ENCODE measurements at places on chromosomes 2 and 18.

DNA sequence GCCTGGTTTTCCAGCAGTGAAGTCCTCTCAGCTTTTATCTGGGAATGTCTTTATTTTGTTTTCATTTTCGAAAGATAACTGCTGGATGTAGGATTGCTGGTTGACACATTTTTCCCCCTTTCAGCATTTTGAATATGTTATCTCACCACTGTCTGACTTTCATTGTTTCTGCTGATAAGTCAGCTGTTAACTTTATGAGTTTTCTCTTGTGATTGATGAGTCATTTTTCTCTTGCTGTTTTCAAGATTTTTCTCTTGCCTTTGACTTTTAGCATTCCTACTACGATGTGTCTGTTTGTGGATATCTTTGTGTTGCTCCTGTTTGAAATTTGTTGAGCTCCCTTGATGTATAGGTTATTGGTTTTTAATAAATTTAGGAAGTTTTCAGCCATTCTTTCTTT, 85.5 kb downstream of the AGPS start:
- DNase-seq, result no peak
- H3K4me3 ChIP-seq, result no peak overlapping the region
- peaks cover 49% of the 10 kb centered on the region for H3K36me3 ChIP-seq
- no peaks in the 10 kb centered on the region for H3K4me1 ChIP-seq

DNA sequence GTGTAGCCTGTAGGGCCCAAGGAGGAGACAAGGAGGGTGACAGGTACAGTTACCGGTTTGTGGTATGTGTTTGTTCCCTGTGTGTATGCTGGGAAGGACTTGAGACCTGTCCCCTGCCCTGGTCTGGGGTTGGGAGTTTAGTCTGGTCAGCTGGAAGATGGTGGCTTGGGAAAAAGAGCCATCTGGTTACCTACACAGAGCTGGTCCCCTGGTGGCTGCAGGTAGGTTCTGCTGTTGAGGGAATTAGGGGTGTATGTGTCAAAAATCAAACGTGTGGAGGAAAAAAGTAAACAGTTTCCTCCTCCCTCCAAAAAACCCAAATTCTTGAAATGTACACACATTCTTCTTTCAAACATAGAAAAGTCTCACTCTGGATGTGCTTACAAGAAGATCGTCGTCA, 24.3 kb downstream of the PTMA start:
- no peak for DNase-seq
- no peak overlapping the region for H3K4me3 ChIP-seq
- H3K4me1 ChIP-seq, result no peaks in the 10 kb centered on the region
- H3K27me3 ChIP-seq, result no peaks in the 10 kb centered on the region
- H3K36me3 ChIP-seq, result peaks cover 16% of the 10 kb centered on the region

GRCh38 chr18:21069468-21069867, 42.1 kb downstream of the ROCK1 start:
- H3K27me3 ChIP-seq, result no peaks in the 10 kb centered on the region
- peaks cover 7% of the 10 kb centered on the region for H3K36me3 ChIP-seq

DNA sequence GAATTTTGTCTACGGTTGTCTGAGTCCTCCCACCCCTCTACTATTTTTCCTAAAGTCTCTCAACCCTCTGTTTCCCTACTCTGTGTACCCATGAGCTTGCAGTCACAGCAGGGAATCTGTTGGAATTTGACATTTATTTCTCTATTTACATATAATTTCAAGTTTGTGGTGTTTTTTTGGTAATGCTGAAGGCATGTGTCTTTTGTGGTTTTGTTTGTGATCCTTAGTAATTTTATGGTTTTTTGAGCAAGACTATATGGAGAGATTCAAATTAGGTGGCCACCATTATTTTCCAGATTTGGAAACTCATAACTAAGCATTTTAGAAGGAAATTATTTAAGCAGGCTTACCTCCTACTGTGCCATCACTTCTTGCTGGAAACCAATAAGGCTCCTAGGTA, 27.2 kb upstream of the FBLN7 start:
- H3K4me3 ChIP-seq, result no peak overlapping the region
- no peak overlapping the region for H3K27ac ChIP-seq
- peaks cover 4% of the 10 kb centered on the region for H3K4me1 ChIP-seq
- no peak for DNase-seq
- peaks cover 65% of the 10 kb centered on the region for H3K36me3 ChIP-seq

DNA sequence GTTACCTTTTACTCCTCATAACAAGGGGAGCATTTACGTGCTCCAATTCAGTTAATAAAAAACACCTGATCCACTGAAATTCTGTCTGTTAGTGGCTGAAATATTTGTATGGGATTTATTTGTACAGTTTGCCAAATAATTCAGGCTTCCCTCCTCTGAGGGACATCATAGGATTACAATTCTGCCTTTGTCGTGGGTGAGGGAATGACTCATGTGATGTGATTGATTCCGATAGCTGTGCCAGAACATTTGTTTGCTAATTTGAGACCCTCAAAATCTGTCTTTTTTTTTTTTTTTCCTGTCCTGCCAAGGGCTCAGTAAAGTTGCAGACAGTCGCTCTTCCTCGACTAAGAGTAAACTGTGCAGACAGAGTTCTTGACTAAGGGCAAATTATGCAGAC, 612.6 kb upstream of the CDH2 start:
- DNase-seq, result no peak
- no peaks in the 10 kb centered on the region for H3K36me3 ChIP-seq
- no peaks in the 10 kb centered on the region for H3K27me3 ChIP-seq
- no peak overlapping the region for H3K4me3 ChIP-seq

GRCh38 chr2:160376576-160376975, 117.0 kb downstream of the RBMS1 start:
- H3K4me1 ChIP-seq, result peaks cover 52% of the 10 kb centered on the region
- no peak overlapping the region for H3K27ac ChIP-seq
- peaks cover 9% of the 10 kb centered on the region for H3K36me3 ChIP-seq

DNA sequence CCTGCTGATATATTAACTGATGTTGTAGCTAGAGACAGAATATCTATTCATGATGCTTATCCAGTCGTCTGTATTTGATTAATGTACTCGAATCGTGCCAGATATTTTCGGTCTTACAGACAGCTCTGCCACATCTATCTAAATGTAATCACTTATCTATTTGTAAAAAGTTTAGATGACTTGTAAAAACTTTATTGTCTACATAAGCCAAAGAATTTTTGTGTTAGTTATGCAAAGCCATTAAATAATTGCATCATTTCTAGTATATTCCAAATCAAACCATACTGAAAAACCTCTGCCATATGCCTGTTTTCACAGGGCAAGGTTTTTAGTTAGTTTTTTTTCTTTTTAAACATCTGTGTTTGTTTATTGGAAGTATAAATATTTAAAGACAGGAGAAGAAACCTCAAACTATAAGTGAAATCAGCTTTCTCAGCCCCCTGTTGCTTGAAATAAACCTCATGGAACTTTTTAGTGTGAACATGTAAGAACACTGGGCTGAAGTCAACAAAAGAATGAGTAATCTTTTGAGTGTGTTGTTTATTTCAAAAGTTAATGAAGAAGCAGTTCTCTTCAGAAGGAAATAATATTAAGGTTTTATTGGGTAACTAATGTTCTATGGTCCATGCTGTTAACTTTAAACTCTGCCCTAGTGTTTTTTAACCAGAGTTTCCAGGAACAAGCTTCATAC, 657.6 kb upstream of the SYT4 start:
- no peaks in the 10 kb centered on the region for H3K36me3 ChIP-seq
- no peaks in the 10 kb centered on the region for H3K4me1 ChIP-seq
- H3K27ac ChIP-seq, result no peak overlapping the region
- no peak overlapping the region for H3K4me3 ChIP-seq
- no peak for DNase-seq

DNA sequence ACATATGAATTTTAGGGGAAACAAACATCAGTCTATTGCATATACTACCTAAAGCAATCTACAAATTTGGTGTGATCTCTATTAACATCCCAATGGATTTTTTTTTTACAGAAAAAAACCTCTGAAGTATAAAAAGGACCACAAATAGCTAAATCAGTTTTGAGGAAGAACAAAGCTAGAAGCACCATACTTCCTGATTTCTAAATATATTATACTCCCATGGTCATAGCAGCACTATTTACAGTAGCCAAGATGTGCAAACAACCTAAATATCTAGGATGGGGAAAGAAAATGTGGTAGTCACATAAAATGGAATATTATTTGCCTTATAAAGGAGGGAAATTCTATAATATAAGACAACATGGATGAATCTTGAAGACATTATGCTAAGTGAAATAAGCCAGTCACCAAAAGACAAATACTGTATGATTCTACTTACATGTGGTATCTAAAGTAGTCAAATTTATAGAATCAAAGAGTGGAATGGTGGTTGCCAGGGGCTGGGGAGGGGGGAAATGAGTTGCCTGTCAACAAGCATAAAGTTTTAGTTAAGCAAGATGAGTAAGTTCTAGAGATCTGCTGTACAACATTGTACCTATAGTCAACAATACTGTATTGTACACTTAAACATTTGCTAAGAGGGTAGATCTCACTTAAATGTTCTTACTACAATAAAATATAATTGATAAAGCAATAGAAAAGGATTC, 17.6 kb upstream of the CASP8 start:
- no peak overlapping the region for H3K27ac ChIP-seq
- no peak for DNase-seq
- H3K27me3 ChIP-seq, result no peaks in the 10 kb centered on the region
- H3K4me3 ChIP-seq, result no peak overlapping the region

GRCh38 chr2:18304849-18305248, 255.6 kb downstream of the RDH14 start:
- no peaks in the 10 kb centered on the region for H3K4me1 ChIP-seq
- H3K27me3 ChIP-seq, result no peaks in the 10 kb centered on the region
- H3K4me3 ChIP-seq, result no peak overlapping the region
- no peak overlapping the region for H3K27ac ChIP-seq
- no peaks in the 10 kb centered on the region for H3K36me3 ChIP-seq

GRCh38 chr2:118095610-118096009, 7.3 kb downstream of the INSIG2 start:
- H3K27me3 ChIP-seq, result no peaks in the 10 kb centered on the region
- H3K27ac ChIP-seq, result no peak overlapping the region
- H3K36me3 ChIP-seq, result peaks cover 22% of the 10 kb centered on the region
- no peak for DNase-seq
- no peak overlapping the region for H3K4me3 ChIP-seq
- H3K4me1 ChIP-seq, result peaks cover 32% of the 10 kb centered on the region

DNA sequence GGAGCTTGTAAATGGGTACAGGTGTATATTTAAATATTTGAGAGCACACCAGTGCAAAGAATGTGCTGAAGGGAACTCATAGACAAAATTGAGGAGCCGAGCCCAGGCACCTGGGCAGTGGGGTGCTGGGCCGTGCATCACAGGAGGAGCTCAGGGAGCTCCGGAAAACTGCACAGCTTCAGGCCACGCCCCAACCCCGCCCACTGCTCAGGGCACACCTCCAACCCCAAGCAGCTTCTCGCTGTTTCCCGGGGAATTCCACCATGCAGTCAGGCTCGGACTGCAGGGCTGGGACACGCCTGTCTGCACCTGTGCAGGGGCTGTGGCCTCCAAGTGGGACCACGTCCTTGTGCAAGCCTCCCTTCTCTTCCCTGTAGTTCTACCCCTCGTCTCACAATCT, 243.0 kb downstream of the HDAC4 start:
- H3K4me1 ChIP-seq, result peaks cover 1% of the 10 kb centered on the region
- no peak overlapping the region for H3K4me3 ChIP-seq

GRCh38 chr2:135096665-135097446, 44.8 kb downstream of the RAB3GAP1 start:
- no peak overlapping the region for H3K4me3 ChIP-seq
- no peak for DNase-seq

DNA sequence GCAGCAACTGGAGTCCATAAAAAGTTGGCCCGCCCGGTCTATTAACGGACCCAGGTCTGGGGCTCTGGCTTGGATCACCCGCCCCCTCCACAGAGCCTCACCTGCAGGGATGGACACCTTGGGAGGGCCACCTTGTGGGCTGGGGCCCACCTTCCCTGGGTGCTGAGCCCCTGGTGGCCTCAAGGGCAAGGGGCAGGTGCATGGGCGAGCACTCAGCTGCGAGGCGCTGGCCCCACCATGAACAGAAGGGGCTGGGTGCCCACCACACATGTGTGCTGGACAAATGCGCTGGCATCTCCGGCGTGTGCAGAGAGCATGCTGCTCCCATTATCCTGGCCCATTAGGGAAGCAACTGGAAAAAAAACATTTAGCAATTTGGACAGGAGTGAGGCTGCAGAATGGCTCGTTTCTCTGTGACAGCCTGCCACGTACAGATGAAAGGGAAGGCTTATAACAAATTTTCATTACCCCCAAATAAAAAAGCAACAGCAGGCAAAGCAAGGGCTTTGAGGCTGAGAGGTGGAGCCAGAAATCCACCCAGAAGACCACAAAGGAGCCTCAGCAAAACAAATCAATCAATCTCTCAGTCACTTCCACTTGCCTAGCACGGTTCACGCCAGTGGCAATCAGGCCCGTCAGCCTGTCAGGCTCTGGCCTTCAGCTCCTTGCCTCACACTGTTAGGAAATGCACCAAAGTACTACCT, 253.1 kb upstream of the ZNF521 start:
- H3K4me1 ChIP-seq, result no peaks in the 10 kb centered on the region
- H3K4me3 ChIP-seq, result no peak overlapping the region
- H3K27ac ChIP-seq, result no peak overlapping the region
- no peak for DNase-seq
- H3K36me3 ChIP-seq, result no peaks in the 10 kb centered on the region

Data from T-helper 2 cell treated with Interferon-gamma antibody and Interleukin-4, amounts not matched to agents 5 μg/mL and 100 μg/mL, for 36 hours (primary cell).